ENCODE measurements at places on chromosomes 1 and 21. TPM values are rescaled to one million over a fixed set of nuclear protein-coding genes. Genes with fewer than 3 reads are reported as not detected.

Gene OR2L5
- total RNA-seq, result not detected

Gene CIART
- 2.3 TPM for total RNA-seq

Gene SERTAD4
- not detected for total RNA-seq

Gene GFI1
- 47.6 TPM for total RNA-seq

Gene SLFNL1
- total RNA-seq, result 0.29 TPM

Gene PLA2G2D
- not detected for total RNA-seq

Gene SEMA4A
- 17.8 TPM for total RNA-seq

Gene PPM1J
- total RNA-seq, result not detected

Gene RSPO1
- not detected for total RNA-seq

Gene RPE65
- not detected for total RNA-seq

Gene ARHGAP30
- 277 TPM for total RNA-seq

Gene LRRN2
- not detected for total RNA-seq

Gene GIPC2
- total RNA-seq, result 0.37 TPM

Gene VHLL
- not detected for total RNA-seq

Gene RPTN
- total RNA-seq, result not detected

Gene LRRC7
- 0.16 TPM for total RNA-seq

Gene MMEL1
- total RNA-seq, result 3.7 TPM

Gene PPIAL4G
- 0.60 TPM for total RNA-seq

Gene CEP104
- 41.2 TPM for total RNA-seq

Gene IFNLR1
- total RNA-seq, result 2.6 TPM

Gene RAVER2
- 1.2 TPM for total RNA-seq

Gene DIO1
- total RNA-seq, result not detected

Gene VTCN1
- total RNA-seq, result not detected

Gene LCE2C
- total RNA-seq, result not detected

Data from activated CD8-positive, alpha-beta T cell treated with anti-CD3 and anti-CD28 coated beads, Interleukin-2, amount 10 ng/mL, durations not matched to agents 7 days and 5 days (primary cell).